Peyer's patch (tissue), 4 donors: ENCODE measurements at places on chromosomes 7 and 10. TPM values are rescaled to one million over a fixed set of nuclear protein-coding genes. Genes with fewer than 3 reads are reported as not detected.
A peak's percentile ranks its signal among the peaks of the same experiment; 100 is the strongest.

DNA sequence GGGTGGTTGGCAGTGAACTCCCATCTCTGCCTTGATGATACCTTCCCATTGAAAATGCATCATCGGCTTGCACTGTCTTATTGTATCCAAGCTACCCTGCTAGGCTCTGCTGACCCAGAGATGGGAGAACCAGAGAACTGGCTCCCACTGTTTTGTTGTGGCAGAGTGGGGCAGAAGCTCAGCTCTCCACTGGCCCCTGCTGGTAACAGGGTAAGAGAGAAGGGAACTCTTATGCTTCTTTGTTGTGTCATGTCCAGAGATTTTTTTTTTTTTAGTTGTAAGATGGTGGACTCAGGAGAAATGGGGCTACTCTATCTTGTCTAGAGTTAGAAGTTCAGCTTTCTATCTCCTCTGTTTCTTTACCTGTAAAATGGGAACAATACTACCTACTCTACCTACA, 100.5 kb upstream of the SDK1 start:
- no peak for DNase-seq

- no peak for DNase-seq
Measured at GRCh38 chr7:86904949-86905834, 154.3 kb downstream of the ELAPOR2 start.

GRCh38 chr10:131077724-131078123, 233.8 kb downstream of the TCERG1L start:
- no peak for DNase-seq

GRCh38 chr7:7858559-7858958, 110.0 kb upstream of the GLCCI1 start:
- no peak for DNase-seq

The SH2D4B gene
- total RNA-seq: not detected

- DNase-seq: no peak
Measured at GRCh38 chr10:47244560-47245500, 55.2 kb upstream of the GDF10 start.

DNA sequence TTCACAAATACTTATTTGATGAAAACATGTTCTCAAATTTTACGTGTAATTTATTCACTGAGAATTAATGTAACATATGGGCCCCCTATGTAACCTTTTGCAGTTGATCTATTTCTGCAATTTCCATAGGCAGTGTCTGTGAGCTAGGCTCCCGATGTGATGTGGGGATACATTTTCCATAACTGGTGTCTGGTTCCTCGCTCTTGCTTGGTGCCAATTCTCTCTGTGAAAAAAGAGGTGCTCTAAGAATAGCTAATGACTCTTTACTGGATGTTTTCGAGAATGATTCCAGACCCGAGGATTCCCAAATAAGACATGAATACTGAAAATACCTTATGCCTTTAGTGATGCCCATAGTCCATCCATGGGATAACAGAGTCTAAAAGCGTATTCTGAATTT, 286.7 kb upstream of the FZD8 start:
- no peak for DNase-seq

The COMMD3 gene
- total RNA-seq: 23.0 TPM

GRCh38 chr10:52811776-52812175, 39.2 kb upstream of the MBL2 start:
- no peak for DNase-seq

- no peak for DNase-seq
Measured at GRCh38 chr10:89245802-89246201, 5.8 kb downstream of the LIPA start.

The MRLN gene
- total RNA-seq: not detected

DNA sequence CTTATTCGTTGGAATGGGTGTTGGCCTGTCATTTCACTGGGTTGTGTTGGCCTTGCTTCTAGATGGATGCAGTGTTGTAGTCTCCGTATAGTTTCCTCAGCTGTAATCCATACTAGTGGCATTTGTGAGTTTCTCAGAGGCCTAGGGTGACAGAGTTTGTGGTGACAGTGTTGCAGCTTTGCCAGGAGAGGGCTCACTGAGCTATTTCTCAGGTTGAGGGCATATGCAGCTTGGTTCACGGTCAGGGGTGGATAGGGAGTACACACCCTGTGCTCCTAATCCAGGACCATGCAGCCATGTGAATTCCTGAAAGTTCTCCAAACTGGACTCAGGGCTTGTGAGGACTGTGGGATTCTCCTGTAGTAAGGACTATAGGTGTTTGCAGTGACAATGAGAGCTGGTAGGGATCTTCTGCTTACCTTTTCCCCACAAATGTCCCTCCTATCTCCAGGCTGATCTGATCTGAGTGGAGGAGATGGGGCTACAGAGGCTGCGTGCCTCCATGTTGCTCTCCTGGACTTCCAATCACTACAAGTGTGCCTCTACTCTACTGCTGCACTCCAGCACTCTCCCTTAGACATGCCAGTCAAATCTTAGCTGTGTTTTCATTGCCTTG, 229.0 kb downstream of the STK31 start:
- no peak for DNase-seq

The PRKCQ gene
- total RNA-seq: 5.0 TPM

DNA sequence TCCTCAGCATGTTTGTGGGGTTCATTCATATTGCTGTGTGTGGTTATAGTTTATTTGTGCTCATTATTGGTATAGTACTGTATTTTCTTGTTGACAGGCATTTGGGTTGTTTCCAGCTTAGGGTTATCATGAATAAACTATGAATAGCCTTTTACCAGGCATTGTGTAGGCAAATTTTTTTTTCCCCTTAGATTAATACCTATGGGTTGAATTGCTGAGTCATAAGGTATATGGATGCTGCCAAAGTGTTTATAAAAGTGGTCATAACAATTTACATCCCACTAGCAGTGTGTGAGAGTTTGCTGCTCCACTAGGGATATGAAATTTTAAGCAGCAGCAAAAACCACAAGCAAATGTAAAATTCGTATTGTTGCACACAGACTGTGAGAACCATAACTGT, 175.0 kb downstream of the PLPP4 start:
- no peak for DNase-seq

The HMX3 gene
- not detected for total RNA-seq

The PHKG1 gene
- 1.1 TPM for total RNA-seq

GRCh38 chr7:129168231-129169021, 20.0 kb upstream of the SMO start:
- no peak for DNase-seq

The SMO gene
- 2.7 TPM for total RNA-seq

The CHST3 gene
- total RNA-seq: 2.7 TPM

The PNLIPRP3 gene
- total RNA-seq: not detected

The SEM1 gene
- 10.7 TPM for total RNA-seq

The NKX1-2 gene
- total RNA-seq: not detected

- peak; percentile 44 for DNase-seq
Measured at GRCh38 chr10:79027147-79028055, 41.4 kb upstream of the ZMIZ1 start.

GRCh38 chr10:66656499-66656898, 269.3 kb upstream of the LRRTM3 start:
- DNase-seq: no peak

DNA sequence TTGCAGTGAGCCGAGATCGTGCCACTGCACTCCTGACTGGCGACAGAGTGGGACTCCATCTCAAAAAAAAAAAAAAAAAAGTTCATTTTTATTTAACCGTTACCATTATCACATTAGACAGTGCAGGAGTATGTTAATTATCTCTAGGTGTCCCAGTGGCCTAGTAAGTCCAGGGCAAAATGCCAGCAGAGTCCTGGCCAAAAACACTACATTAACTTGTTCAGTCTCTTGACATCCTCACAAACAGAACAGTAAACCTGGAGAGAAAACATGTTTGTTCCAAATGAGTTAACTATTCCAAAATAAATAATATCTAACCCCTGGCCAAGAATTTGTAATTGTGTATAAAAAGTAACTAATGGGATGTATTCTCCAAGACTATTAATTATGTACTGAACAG, 43.2 kb downstream of the PTPRZ1 start:
- DNase-seq: no peak

GRCh38 chr7:8125680-8126444, 136.1 kb downstream of the ICA1 start:
- DNase-seq: peak; percentile 76

- no peak for DNase-seq
Measured at GRCh38 chr10:106816318-106817085, 348.0 kb downstream of the SORCS1 start.

DNA sequence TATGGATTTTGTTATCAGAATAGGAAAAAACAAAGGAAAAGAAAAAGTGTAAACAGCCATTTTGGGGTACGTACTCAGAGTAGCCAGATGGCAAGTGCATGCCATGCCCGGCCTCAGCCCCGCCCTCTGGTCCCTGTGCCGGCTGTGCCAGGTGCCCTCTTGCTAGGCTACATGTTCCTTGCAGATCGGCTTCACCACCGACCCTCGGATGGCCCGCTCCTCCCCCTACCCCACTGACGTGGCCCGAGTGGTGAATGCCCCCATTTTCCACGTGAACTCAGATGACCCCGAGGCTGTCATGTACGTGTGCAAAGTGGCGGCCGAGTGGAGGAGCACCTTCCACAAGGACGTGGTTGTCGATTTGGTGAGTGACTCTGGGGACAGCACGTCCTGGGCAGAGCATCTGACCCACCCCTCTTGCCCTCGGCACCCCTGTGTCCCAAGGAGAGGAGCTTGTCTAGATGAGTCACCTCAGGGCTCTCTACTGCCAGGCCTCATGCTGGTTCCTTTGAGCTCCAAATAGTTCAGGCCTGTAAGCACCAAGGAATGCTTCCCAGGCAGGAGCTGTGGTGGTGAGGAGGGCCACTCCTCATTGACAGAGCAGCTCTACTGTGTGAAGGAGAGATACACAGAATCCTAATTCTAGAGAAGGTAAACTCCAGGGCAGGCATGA, 54.9 kb upstream of the ZMIZ2 start:
- no peak for DNase-seq

The WEE2 gene
- not detected for total RNA-seq

DNA sequence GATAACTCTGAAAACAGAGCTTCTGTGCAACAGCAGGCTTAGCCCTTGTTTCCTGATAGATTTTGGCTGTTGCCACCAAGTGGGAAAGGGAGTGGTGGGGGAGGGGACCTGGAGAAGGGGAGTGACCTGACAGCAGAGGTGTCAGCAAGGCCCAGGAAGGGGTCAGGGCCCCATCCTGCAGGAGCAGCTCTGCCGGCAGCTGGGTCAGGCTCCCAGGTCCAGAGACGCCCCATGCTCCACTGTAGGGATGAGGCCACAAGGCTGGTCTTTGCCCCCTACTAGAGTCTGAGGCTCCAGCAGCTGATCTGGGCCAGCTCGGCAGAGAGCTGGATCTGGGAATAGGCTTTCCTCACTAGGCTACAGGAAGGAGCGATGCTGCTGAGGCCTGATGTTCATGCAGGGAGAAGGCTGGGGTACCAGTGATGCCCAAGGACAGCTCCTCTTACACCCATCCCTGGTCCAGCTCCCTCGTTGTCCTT, 44.0 kb upstream of the ZMIZ1 start:
- peak; percentile 36 for DNase-seq

DNA sequence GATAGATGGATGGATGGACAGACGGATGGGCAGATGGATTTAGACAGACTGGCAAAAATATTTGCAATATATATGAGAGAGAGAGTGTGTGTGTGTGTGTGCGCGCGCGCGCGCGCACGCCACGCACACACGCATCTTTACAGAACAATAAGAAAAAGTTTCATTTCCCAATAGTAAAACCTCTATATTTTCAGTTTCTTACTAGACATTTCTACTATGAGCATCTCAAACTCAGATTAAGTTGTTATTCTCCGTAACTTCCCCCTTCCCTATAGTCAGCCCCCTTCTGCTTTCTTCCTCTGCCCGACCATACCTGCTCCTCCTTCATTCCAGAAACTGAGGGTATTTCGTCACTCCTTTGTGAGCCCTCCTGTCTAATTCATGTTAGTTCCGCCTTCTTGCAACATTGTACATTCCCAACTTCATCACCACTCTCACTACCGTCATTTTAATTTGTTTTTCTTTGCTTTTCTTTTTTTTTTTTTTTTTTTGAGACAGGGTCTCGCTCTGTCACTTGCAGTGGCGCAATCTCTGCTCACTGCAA, 154.4 kb upstream of the SH2B2 start:
- no peak for DNase-seq

DNA sequence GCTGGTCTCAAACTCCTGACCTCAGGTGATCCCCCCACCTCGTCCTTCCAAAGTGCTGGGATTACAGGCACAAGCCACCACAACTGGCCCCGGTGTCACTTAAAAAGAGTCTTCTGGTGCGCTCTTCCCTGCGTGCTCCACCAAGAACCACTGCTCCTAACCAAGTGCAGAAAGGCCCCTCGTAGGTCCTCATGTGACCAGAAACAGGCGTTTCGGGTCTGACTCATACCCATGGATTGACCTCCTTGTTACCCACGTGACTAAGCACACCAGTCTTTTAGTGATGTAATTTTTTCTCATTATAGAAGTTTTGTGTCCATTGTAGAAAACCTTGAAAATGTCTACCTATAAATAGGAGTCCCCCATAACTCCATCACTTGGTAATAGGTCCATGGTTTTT, 13.9 kb downstream of the FKBP6 start:
- DNase-seq: no peak

GRCh38 chr10:26486990-26487850, 49.1 kb downstream of the APBB1IP start:
- DNase-seq: peak; percentile 65

DNA sequence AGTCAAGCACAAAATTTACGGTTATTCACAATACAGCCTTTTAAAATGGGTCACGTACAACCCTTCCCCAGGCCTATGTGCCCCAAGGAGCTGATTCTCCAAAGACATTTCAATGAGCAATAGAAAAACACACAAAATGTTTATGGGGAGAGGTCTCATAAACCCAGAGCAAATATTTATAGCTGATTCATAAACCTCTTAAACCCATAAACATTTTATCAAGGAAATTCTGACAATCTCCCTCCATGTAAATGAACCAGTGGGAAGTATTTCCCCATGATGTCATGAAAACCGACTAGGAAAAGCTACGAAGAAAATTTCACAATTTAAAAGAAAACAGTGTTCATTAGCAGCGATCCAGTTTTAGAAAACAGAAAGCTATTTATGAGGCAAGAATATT, 36.0 kb downstream of the SFMBT2 start:
- DNase-seq: no peak

DNA sequence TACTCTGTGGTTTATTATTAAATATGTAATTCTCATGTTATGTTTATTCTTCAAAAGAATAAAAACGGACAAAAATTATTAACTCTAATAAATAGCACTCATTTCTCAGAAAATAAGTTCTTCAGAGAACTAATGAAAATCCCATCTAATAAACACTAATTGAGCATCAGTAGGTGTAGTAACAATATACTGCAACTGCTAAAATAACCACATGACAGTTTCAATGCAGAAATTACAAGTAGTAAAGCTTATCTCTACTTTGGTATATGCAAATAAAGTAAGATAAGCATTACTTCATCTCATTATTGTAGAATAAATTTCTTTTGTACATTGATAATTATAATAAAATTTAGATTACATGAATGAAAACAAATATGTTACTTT, 56.4 kb upstream of the DKK1 start:
- DNase-seq: no peak
